ENCODE measurements at places on chromosomes 12 and 14.

DNA sequence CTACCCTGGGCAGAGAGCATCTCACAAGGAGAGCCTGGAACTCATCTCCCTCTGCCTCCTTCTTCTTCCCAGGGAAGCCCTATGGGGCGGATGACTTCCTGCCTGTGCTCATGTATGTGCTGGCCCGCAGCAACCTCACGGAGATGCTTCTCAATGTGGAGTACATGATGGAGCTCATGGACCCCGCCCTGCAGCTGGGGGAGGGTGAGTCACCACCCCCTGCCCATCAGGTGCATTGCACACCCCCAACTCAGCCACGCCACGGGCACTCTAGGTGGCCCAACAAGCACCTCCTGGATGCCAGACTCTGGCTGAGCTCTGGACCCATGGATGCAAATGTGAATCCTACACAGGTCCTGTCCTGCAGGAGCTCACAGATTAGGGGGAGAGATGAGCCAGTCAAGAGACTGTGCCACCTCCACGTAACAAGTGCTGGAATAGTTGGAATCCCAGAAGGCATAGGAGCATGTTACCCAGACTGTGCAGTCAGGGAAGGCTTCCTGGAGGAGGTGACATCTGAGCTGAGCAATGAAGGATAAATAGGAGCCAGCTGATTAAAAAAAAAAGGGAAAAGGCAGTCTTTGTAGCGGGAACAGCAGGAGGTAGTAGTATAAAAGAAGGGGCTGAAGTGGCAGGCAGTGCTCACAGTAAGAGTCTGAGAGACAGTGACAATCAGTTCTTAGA is 71.9 kb downstream of the LGMN start:
- no peak for DNase-seq

DNA sequence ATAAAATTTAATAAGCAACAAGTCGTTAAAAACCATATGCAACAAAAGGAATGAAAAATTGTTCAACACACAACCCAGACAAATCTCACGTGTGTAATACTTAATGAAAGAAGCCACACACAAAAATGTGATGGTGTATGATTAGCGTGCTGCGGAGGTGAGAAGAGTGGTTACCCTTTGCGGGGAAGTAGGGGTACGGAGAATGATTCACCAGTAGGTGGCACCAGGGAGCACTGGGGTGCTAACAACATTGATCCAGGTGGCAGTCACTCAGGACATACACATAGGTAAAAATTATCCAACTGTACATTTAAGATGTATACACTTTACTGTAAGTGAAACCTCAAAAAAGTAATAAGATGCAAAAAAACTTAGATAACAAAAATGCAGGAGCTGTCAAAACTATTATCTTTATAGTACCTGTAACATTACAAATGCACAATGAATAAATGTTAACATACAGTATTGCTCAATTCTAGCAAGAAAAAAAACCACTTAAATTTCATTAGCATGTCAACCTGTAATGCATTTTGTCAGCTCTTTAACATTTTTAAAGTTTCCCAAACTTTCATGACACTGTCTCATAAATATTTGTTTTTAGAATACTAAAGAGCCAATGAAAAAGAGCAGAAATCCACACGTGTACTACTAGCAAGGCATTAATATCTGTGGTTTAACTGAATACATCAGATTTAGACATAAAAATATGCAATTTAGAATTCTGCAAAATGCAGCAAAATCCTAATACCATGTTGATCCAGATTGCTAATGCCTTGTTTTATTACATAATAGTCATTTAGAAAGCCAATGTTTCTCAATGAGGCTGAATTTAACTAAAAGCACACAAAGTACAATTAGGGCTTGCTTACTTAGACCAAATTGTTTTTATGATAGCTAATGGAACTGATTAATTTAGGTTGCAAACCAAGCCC is 46.7 kb downstream of the TMCC3 start:
- peak; percentile 21 for DNase-seq

GRCh38 chr12:121568971-121569751 is 11.7 kb downstream of the KDM2B start:
- DNase-seq = no peak

DNA sequence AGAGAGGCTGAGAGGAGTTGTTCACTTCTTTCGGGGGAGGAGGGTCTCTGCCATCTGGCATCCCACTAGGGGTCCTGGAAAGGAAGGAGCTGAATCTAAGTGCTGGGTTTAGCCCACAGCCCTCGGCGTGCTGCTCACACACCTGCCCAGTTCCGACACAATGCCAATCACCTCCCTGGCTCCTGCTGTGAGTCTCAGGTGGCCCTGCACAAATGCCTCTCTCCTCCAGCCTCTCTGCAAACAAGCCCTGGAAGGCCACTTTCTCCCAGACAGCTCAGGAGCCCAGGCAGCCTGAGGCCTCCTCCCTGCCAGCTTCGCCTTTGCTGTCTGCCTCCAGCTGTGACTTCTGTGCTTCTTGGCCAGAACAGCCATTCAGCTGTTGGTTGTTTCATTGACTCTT is 51.2 kb downstream of the SMIM41 start:
- DNase-seq = no peak

- no peak for DNase-seq
Observed at GRCh38 chr14:21003788-21004346, 4.8 kb downstream of the SLC39A2 start.

- DNase-seq = no peak
Observed at GRCh38 chr14:64474041-64474440, 8.7 kb downstream of the AKAP5 start.

DNA sequence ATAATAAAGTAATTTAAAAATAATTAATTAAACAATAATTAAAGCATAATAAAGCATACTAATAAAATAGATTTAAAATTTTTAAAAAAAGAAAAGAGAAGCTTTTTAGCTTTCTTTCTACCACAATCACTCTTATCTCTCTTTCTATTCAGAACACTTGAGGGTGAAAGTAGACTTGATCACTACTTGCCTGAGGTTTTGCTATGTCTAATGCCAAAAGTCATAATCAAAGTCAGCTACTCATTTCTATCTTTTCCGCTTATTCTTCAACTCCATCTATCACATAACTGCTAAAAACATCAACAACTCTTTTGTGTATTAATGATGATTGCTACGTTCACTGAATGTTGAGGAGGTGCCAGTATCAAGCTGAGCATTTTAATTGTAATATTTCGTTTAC is 202.0 kb upstream of the KRR1 start:
- no peak for DNase-seq

GRCh38 chr12:64797156-64797555 is 27.3 kb upstream of the TBC1D30 start:
- DNase-seq = no peak

- no peak for DNase-seq
Observed at GRCh38 chr14:71332476-71332875, 425.2 kb downstream of the PCNX1 start.

GRCh38 chr12:70449753-70450341 is 83.8 kb downstream of the KCNMB4 start:
- no peak for DNase-seq

DNA sequence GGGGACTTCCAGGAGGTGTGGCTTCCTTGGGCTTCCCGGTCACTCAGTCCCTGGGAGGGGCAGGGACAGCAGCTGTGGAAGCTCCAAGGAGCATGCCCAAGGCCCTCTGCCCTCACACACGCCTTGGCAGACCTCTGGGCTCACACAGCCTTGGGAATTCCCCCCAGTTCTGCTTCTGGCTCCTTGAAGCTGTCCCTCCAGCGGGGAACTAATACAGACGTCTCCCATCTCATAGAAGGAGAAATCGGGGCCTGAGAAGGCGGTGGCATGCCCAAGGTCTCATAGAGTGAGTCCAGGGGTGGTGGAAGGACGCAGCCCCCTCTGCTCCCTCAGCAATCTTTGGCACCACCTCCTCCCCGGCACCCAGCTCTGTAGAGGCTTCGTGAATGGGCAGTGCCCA is 15.7 kb upstream of the TMEM119 start:
- DNase-seq = no peak

- peak; percentile 10 for DNase-seq
Observed at GRCh38 chr12:126772171-126772864, 1494.7 kb upstream of the TMEM132C start.

DNA sequence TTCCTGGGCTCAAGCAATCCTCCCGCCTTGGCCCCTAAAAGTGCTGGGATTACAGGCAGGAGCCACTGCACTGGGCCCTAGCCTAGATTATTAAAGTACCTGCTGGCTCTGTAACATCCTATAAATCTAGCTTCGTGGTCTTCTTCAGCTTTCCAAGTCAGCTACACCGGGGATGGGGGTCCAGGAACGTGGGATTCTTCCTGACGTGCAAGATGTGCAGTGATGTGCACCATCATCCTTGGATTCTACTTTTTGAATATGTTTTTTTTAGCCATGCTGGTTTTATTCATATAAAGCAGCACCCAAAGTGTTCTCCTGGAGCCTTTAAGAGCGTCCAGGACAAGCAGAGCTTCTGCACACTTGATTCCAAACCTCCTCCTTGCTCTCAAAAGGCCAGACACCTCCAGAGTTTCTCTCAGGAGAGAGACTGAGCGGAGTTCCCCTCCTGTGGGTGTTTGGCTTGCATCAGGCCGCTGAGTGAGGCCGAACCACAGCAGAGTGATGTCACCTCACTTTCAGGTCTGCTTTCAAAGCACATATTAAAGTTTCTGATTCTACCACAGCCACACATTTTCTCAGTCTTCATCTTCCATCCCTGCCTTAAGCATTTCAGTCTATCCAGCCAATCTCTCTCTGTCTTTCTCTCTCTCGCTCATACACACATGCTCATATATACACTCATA is 33.4 kb downstream of the VCPKMT start:
- DNase-seq = peak; percentile 81

GRCh38 chr12:22286569-22286968 is 47.9 kb downstream of the ST8SIA1 start:
- DNase-seq = no peak

DNA sequence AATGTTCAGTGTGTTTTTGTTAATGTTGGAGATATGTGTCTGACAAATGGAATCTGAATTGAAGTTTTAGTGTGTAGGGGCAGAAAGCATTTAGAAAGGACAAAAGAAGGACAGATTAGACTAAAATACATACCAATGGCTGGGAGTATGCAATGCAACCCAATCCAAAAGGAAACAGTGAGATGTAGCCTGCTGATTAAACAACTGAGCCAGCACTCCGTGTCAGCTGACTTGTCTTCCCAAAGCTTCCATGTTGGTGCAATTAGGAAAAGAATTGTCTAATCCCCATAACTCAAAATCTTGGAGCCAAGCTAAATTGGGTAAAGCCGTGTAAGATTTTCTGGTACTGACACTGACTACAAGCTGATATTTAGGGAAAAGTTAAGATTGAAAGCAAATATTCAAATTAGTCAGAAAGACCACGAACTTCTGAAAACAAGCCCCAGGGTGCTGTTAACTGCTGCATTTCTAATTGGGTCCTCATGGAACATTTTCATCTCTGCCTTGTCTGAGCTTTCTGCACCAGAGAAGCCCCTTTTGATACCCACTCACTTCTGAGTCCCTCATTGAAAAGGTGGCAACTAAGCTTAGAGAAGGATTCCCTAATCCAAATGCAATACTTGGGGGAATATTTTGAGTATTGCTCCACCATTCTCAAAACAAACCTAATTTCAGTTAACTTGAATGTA is 109.1 kb downstream of the DAD1 start:
- no peak for DNase-seq

- DNase-seq = no peak
Observed at GRCh38 chr14:72464226-72464625, 429.7 kb downstream of the DPF3 start.

DNA sequence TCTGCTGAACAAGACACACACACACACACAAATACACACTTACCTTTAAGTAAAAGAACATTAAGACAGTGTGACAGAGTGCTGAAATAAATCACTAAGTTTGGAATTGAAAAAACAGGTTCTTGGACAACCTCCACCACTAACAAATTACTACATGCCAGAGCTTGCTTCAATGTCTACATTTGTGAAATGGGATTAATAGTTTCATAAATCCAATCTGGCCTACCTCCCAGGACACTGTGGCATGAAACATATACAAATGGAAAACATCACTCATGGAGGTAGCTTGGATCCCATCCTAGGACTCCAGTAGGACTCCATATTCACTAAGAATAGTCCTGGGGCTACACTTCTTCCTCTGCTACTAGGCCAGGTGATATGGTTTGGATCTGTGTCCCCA is 8.2 kb upstream of the CCDC60 start:
- DNase-seq = no peak

GRCh38 chr14:51922624-51923023 is 62.2 kb downstream of the GNG2 start:
- DNase-seq = no peak

DNA sequence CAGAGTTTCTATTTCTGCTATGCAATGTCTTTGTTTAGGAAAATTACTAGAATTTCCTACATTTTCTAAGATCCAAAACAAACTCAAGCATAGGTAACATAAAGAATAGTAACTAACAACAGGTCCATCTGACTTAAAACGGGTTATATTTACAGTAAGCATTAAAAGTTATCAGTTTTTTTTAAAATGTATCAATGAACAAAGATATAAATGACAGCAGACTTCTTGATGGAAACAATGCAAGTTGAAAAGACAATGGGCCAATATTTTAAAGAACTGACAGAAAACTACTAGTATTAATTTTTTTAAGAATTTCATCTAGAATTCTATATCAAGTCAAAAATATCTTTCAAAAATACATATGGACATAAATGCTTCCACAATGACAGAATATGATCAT is 367.1 kb upstream of the MGAT4C start:
- no peak for DNase-seq

GRCh38 chr14:49934646-49935045 is 41.8 kb downstream of the ARF6 start:
- no peak for DNase-seq

DNA sequence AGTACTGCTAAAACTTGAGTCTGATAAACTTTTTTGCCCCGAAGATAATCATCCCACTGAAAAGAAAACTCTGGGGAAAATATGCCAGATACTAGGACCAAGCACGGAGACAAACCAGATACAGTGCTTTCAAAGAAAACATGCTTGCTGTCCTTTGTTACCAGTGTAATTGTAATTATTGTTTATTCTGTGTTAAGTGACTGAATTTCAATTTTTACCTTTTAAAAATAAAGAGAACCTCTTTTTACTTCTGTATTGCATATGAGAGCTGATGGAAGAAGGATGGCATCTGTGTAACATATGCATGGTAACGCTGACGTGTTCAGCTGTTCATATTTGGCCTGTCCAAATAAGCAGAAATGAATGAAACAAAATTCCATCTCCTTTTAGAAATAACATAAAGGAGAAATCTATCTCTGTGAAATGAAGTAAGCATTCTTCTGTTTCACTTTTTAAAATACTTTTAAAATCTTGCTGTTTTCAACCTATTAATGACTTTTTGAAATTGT is 22.5 kb downstream of the SLC35E3 start:
- no peak for DNase-seq

DNA sequence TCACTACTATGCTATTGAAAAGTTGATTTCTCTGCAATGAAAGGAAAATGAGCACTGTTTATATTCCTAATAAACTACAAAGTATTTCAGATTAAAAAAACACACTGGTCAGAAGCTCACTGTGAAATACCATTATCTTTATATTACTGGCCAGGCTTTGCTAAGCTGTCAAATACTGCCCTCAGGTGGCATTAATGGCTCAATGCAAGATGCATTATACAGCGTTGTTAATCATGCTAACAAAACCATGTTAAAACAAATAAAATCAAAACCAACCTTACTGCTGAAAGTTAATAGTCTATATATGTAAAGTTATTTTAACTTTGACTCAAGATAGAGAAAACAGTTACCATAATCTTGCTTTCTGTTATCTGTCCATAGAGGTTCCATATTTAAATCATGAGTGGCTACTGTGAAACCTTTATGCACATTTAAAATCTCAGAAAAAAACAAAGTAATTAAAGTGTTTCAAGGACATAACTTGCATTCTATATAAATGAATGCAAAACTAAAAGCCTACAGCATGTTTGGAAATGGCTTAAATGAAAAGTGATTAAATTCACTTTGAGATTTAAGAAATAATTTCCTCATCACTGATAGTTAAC is 121.7 kb downstream of the RALGAPA1 start:
- peak; percentile 1 for DNase-seq
